PC-9 (cell line): ENCODE measurements at places on chromosomes 2 and 18. TPM values are rescaled to one million over a fixed set of nuclear protein-coding genes. Genes with fewer than 3 reads are reported as not detected.
A peak's percentile ranks its signal among the peaks of the same experiment; 100 is the strongest.

- H3K36me3 ChIP-seq: no peaks in the 10 kb centered on the region
- H3K27ac ChIP-seq: no peak overlapping the region
- H3K4me1 ChIP-seq: no peaks in the 10 kb centered on the region
- no peaks in the 10 kb centered on the region for H3K27me3 ChIP-seq
Observed at GRCh38 chr2:149355716-149356422, 25.5 kb downstream of the LYPD6 start.

- H3K36me3 ChIP-seq: 0 out of 2 replicates have a peak, but pooled peaks cover 10% of the 10 kb centered on the region
- no peak for DNase-seq
- H3K4me3 ChIP-seq: no peak overlapping the region
- H3K4me1 ChIP-seq: no peaks in the 10 kb centered on the region
- no peak overlapping the region for H3K27ac ChIP-seq
Observed at GRCh38 chr2:231117922-231118613, 6.8 kb downstream of the HTR2B start.

PLCD4 gene
- 0.74 and 1.3 TPM in 2 replicates for total RNA-seq

- peak; percentile 82 for DNase-seq
- H3K4me3 ChIP-seq: peak overlapping the region; percentile 22; the same call in 1 of the 2 replicates
- no peaks in the 10 kb centered on the region for H3K36me3 ChIP-seq
- H3K27ac ChIP-seq: peak overlapping the region; percentile 87
- H3K27me3 ChIP-seq: no peaks in the 10 kb centered on the region
Observed at GRCh38 chr2:121197369-121198091, 87.5 kb downstream of the TFCP2L1 start.
